Stimulated activated CD4-positive, alpha-beta T cell treated with anti-CD3 and anti-CD28 coated beads, Interleukin-12 subunit alpha, Interleukin-12 subunit beta, amount 100 ng/mL, for 4 hours (primary cell): ENCODE measurements at places on chromosomes 1 and 21.

DNA sequence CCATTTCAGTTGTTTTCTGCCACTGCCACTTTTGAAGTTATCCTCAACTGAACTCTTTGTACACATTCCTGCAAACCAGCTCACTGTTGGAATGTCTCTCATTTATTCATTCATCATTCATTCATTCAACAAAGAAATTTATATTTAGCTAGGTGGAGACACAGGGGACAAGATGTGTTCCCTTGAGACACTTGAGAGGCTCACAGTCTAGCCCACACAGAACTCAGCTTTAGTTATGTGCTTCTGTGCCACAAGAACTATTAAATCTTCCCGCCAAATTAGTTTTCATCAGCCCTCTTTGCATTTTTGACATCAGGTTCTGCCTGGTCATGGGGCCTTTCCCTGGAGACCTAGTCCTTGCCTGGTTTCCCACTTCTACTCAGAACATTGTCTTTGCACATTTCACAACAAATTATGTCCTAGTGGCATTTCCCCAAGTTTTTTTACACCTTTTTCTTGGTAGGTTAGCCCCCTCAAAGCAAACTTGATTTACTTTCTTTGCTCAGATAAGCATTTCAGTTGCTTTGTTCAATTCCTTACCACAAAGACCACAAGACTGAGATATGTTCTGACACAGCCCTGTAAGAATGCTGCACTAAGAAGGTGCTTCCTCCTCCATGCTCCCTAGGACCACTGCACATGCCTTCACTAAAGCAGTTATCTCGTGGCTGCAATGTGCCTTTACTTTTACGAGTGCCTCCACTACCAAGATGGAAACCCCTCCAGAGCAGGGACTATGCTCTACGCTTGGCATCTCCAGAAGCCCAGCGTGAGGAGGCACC, 31.0 kb downstream of the ILDR2 start:
- DNase-seq = no peak

- DNase-seq = no peak
These were observed 137.0 kb downstream of the RASAL2 start for GRCh38 chr1:178230881-178231409.

DNA sequence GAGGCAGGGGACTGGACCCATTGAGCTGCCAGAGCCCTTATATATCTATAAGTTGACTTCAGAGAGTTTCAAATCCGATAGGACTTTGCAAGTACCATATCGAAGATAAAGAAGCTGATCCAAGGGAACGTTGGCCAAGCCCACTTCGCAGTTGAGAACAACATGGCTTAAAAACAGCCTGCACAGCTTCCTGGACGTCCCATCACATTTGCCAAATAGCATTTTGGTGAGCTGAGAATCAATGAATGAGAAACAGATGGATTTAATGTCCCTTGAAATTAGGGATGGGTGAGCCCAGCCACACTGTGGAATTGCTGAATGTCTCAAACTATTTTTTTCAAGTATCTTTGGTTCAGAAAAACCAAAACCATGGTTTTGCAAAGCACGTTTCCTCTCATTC, 64.8 kb downstream of the KCNJ15 start:
- DNase-seq = no peak

- no peak for DNase-seq
These were observed 13.6 kb upstream of the OR2B11 start for GRCh38 chr1:247471445-247472016.

DNA sequence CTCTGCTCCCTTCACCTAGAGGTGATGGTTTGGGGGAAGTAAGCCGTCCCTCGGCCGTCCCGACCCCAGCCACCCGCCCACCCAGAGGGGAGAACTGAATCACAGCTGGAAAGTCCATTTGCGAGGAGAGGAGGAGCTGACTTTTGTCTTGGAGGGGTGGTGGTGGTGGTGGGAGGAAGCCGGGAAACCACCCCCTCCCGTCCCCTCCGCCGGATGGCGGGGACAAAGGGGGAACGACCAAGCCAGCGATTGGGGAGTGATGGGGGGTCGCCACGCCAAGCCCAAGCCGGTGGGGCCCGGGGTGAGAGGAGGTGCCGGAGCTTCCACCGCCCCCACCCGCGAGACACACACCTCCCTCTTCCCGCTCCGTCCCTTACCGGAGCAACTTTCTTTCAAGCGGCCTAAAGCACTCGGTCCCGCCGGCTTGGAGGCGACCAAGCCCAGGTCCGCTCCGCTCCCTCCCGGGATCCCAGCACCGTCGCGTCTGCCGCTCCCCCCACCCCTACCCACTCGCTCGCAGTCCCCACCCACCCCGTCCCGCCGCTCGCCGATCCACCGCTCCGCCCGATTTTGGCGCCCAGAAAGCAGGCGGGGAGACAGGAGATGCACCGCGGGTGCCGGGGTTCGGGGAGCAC, 540 bp downstream of the ARHGEF2 start:
- DNase-seq = peak; percentile 65

- no peak for DNase-seq
These were observed 814.4 kb upstream of the RGS18 start for GRCh38 chr1:191343816-191344215.

DNA sequence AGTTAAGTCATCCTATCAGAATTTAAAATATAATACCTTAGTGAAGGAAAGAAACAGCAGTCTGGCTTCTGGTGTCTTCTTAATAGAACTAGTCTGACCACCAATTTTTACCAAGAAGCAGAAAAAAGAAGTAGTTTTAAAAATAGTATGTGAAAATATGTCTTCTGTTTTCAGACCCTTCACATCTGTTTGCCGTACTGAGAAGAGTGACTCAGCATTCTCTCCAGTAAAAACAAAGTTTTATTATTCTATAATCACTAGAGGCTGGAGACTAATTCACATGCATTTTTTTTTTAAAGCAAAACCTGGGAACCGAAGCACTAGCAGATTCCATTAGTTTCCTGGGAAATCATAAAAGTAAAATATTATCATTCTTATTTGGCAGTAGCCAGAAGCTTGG, 163.8 kb downstream of the COL24A1 start:
- DNase-seq = no peak

DNA sequence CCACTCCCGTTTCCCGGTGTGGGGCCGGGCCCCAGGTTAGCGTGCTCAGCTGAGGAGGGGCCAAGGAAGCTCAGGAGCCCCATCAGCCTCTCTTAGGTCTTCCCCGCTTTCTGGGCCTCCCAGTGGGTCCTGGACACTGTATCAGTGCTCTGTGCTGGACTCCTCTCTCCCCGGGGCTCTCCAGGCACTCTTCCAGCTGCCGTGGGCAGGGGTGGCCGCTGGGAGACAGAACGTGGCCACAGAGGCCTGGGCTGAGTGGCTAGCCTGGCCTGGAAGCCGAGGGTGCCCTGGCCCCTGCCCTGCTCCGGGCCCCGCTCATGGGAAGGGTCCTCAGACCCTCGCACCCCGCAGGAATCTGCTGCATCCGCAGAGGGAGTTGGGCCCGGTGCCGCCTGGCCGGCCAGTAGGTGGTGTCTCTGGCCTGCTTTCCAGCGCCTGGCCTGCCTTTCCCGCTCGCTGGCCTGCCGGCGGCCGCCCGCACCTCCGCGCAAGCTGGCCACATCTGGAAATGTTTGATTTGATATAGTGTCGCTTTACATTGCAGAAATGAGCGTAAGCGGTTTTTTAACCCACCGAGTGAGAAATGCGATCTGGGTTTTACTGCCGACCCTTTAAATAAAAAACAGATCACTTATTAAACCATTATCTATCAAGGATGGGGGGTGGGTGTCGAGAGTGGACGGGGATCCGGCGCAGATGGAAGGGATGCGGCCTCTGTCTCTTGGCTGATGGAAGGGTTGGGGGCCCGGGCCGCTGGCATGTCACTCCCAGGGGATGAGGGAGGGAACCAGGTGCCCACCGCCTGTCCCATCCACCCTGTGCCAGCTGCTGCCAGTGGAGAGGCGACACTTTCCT, 74.4 kb upstream of the TTC34 start:
- DNase-seq = no peak

DNA sequence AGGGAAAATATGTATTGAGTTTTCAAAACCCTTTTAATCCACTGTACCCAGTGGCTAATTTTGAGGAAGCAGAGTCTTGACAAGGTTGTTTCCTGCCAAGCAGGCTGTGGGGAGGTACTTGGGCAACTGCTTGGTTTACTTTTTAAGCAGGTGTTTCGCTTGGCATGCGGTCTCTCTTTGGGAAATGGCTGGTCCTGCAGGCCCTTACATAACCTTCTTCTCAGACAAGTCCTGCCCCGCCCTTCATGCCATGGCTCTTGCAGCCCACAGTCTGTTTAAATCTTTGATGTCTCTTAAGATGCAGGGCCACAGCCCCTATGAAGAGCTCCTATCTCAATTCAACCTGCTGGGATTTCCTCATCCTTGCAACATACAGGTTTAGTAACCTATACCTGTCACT, 36.0 kb upstream of the ABCD3 start:
- DNase-seq = no peak

DNA sequence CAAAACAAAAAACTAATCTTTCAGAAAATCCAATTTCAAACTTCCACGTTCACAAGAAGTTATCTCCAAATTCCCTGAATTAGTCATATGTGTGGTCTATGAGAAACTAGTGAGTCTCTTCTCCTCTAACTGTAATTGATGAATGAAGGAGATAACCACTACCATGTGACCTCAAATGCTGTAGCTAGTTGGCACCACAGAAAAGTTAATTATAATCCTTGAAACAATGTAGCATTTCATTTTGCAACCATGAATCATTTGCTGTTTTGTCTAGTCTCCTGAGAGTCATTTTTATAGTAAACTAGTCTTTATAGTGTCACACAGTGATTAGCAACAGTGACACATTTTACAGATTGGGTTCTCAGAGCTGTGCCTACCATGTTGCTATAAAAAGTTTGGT, 287.5 kb downstream of the LRRIQ3 start:
- no peak for DNase-seq

DNA sequence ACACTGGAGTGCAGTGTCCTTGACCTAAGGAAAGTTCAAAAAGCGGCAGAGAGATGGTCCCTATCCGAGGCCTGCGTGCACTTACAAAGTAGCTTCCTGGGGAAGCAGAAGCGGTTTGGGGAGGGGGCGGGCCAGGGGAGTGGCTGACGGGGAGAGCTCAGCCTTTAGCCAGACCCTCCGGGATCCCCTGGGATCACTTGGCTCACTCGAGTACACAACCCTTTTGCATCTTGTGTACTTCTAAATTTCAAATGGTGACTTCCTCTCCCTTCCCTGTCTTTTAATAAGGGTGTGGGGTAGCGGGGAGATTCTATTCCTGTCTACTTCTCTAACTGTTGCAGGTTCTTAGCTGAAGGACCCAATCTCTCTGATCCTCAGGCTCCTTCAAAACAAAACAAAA, 18.1 kb upstream of the SNX27 start:
- DNase-seq = no peak

GRCh38 chr1:19360016-19360415, 47.9 kb downstream of the SLC66A1 start:
- no peak for DNase-seq
